Activated CD4-positive, alpha-beta T cell treated with anti-CD3 and anti-CD28 coated beads, Interleukin-2, amount 10 ng/mL, durations not matched to agents 7 days and 5 days (primary cell): ENCODE measurements at places on chromosomes 13 and 19. TPM values are rescaled to one million over a fixed set of nuclear protein-coding genes. Genes with fewer than 3 reads are reported as not detected.

DNA sequence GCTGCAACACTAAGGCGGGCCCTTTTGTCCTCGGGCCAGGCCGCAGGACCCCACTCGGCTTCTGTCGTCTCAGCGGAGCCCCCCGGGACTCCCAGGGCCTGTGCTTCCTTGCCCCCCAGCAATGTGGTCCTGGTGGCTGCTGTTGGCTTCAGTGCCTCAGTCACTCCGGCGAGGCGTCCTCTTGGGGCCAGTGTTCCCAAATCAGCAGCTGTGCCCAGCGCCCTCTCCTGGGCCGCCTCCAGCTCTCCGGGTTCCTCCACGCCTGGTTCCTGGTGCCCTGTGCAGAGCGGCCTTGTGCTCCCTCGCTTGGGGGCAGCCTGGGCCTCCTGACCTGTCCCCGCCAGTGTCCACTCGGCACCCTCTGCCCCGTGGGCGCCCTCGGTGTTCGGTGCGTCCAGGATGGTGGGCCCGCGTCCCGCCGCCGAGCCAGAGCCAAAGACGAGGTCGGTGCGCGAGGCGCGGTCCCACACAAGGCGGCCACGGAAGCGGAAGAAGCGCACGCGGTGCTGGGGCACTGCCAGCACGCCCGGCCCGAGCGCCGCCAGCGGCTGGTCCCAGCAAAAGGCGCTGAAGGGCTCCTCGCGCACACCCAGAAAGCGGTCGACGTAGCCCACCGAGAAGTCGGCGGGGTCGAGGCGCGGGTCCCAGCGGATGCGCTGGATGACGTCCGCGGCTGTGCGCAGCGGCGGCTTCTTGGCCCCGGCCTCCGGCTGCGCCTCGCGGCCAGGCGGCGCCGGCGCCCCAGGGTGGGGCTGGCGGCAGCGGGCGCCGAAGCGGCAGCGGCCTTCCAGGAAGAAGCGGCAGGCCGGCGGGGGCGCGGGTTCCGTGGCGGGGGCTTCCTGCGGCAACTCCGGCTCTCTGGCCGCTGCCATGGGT lies 685 bp downstream of the LENG9 start:
- peak overlapping the region; percentile 79 for H3K4me3 ChIP-seq
- peaks cover 40% of the 10 kb centered on the region for H3K4me1 ChIP-seq
- peaks cover 27% of the 10 kb centered on the region for H3K36me3 ChIP-seq
- H3K27ac ChIP-seq = peak overlapping the region; percentile 89

DNA sequence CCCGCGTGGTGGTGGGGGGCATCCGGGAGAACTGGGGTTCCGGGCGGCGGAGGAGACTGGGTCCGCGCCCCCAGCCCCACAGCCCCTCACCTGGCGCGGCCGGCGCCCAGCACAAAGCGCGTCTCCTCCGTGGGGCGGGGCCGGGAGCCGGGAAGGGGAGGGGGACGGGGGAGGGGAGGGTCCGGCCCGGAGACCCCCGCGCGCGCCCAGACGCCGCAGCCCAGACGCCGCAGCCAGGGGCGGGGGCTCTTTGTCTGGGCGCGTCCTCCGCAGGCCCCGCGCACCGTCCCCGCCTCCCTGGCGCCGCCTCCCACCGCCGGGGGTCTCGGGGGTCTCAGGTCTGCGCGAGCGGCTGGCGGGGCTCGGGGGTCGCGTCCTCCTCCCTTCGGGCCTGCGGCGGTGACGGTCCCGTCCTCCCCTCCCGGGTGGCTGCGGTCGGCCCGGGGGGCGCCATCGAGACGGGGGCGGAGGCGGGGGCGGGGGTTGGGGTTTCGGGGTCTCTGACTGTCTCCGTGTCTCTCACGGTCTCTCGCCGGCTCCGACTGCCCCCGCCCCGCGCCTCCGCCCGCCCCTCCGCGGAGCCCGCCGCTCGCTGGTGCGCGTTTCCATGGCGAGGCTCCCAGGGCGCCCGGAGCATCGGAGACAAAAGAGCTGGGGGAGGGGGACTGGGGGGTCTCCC lies at the start of gene PLPPR3:
Gene PLPPR3 (minus strand): TSS at position 131 of the 679 bp plus-strand sequence. CDS start 396 bp downstream, outside the sequence.
- H3K4me3 ChIP-seq = no peak within 1 kb of the TSS
- no peak within 1 kb of the TSS for H3K27ac ChIP-seq
- no peak for DNase-seq

DNA sequence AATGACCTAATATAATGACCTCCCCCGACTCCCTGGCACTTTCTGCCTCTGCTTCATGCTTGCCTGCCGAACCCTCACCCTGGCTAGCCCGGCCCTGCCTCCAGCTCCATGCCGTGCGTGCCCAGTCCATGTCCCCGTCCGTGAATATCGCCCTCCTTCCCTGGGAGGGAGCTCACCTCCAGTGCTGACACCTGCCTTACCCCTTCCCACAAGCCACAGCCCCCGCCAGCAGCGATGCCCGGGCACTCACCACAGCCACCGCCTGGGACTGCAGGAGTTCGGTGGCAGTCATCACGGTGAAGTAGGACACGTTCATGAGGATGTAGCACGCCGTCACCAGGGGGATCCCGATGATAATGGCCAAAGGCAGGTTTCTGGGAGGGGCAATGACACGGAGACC lies 10.0 kb downstream of the SLC7A9 start:
- H3K4me3 ChIP-seq = no peak overlapping the region
- DNase-seq = no peak
- H3K4me1 ChIP-seq = no peaks in the 10 kb centered on the region
- no peak overlapping the region for H3K27ac ChIP-seq

Gene TMEM238
- 20.6 TPM for total RNA-seq

GRCh38 chr13:78787190-78787589 lies 128.2 kb upstream of the OBI1 start:
- peaks cover 1% of the 10 kb centered on the region for H3K4me1 ChIP-seq
- no peak overlapping the region for H3K4me3 ChIP-seq
- H3K27ac ChIP-seq = no peak overlapping the region
- DNase-seq = no peak
- peaks cover 23% of the 10 kb centered on the region for H3K27me3 ChIP-seq

GRCh38 chr19:2634228-2634951 lies 68.1 kb downstream of the GNG7 start:
- no peak for DNase-seq
- H3K4me3 ChIP-seq = no peak overlapping the region
- H3K36me3 ChIP-seq = peaks cover 10% of the 10 kb centered on the region
- peaks cover 5% of the 10 kb centered on the region for H3K27me3 ChIP-seq
- peaks cover 33% of the 10 kb centered on the region for H3K4me1 ChIP-seq

- no peaks in the 10 kb centered on the region for H3K27me3 ChIP-seq
- no peak overlapping the region for H3K27ac ChIP-seq
- H3K4me3 ChIP-seq = no peak overlapping the region
- no peaks in the 10 kb centered on the region for H3K4me1 ChIP-seq
- H3K36me3 ChIP-seq = no peaks in the 10 kb centered on the region
- no peak for DNase-seq
Observed at GRCh38 chr13:60590800-60591747, 194.1 kb downstream of the TDRD3 start.

Gene SLC25A41
- 0.42 TPM for total RNA-seq

Gene ZNF296
- 4.1 TPM for total RNA-seq

Gene DNM2
- total RNA-seq = 270 TPM

- H3K27me3 ChIP-seq = peaks cover 10% of the 10 kb centered on the region
- no peak for DNase-seq
- no peak overlapping the region for H3K27ac ChIP-seq
- H3K4me1 ChIP-seq = no peaks in the 10 kb centered on the region
- no peak overlapping the region for H3K4me3 ChIP-seq
- H3K36me3 ChIP-seq = no peaks in the 10 kb centered on the region
Observed at GRCh38 chr13:23074075-23074828, 106.5 kb upstream of the SGCG start.

Gene LENG8
- total RNA-seq = 248 TPM

DNA sequence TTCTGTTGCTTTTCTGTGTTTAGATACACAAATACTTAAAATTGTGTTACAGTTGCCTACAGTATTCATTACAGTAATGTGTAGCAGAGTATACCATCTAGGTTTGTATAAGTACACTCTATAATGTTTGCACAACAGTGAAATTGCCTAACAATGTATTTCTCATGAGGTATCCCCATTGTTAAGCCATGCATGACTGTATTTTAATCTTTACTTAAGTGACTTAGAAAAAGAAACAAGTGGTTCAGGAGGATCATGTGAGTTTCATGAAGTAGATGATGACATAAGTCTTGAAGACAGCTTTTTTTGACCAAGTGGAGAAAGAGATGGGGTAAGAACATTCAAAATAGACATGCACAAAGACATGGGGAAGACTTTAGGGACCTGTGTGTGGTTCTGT lies 8.4 kb upstream of the KCTD4 start:
- DNase-seq = no peak
- H3K4me3 ChIP-seq = no peak overlapping the region
- H3K27me3 ChIP-seq = no peaks in the 10 kb centered on the region
- no peak overlapping the region for H3K27ac ChIP-seq
- peaks cover 24% of the 10 kb centered on the region for H3K36me3 ChIP-seq

DNA sequence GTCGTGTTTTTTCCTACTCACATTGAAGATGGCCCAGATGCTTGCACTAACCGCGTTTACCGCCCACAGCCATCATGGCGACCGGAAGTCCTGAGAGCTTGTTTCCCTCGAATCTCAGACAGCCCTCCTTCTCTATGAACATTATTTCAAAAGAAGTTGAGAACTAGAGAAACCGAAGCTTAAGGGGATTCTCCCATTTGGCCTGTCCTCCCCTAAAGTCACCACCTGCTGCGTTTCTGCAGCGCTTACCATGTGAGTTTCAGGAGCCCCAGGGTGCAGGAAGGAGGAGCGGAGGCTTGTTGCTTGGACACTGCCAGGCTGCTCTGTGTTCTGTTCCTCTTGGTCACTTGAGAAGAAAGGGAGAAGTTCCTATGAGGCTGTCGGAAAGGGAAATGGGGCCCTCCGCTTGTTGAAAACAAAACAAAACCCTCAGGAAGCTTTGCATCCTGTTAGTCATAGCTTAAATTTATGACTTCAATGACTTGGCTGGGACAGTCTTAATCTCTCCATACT lies 6.2 kb downstream of the CARD8 start:
- peaks cover 78% of the 10 kb centered on the region for H3K4me1 ChIP-seq
- H3K27me3 ChIP-seq = no peaks in the 10 kb centered on the region
- peak overlapping the region; percentile 94 for H3K4me3 ChIP-seq

DNA sequence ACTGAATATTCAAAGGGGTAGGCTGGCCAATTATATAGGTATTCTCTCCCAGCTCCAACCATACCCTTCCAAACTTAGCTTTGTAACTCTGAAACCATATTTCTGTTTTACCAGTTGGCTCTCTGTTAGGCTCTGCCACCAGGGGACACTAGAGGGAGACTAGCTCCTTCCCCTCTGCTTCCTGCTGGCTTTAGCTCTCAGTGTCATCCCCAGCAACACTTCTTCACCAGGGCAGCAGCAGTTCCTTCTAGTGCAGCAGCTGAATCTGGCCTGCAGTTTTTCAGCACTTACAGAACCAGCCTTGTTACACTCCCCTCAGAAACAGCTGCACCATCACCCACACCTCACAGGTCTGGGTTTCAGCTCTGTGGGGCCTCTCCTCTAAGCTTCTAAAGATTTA lies 51.0 kb upstream of the DOCK9 start:
- no peaks in the 10 kb centered on the region for H3K27me3 ChIP-seq
- no peak overlapping the region for H3K27ac ChIP-seq
- peaks cover 71% of the 10 kb centered on the region for H3K4me1 ChIP-seq
- peak; percentile 66 for DNase-seq

Gene ZNF677
- 8.8 TPM for total RNA-seq

Gene LAIR2
- 3.1 TPM for total RNA-seq

DNA sequence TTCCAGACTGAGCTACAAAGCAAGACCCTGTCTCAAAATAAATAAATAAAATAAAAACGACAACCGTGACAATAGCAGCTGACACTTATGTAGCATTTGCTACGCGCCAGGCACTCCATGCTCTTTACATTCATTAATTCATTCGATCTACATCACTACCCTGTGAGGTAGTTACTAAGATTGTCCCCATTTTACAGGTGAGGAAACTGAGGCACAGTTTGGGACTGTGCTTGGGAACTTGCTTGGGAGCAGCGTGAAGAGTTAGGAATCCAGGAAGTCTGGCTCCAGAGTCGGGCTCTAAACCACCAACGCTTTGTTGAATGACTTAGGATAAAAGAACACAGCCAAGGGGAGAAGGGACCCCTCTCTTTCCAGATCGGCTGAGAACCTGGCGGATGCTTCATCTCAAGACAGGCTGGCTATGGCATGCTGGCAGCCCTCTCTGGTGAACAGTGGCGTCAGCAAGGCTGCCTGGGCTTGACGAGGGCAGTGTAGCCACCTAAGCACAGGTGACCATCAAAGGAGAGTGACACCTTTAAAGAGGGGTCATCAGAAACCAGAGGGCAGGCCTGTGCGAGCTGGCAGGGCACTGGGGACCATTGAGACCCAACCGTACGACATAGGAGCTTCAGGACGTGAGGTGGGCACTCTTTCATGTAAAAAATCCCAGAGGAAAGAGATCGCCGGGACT lies 591 bp downstream of the DOHH start:
- no peak for DNase-seq
- H3K27me3 ChIP-seq = no peaks in the 10 kb centered on the region
- H3K27ac ChIP-seq = peak overlapping the region; percentile 98

- H3K27me3 ChIP-seq = no peaks in the 10 kb centered on the region
- peaks cover 1% of the 10 kb centered on the region for H3K36me3 ChIP-seq
- H3K4me3 ChIP-seq = no peak overlapping the region
- H3K4me1 ChIP-seq = peaks cover 3% of the 10 kb centered on the region
- peak; percentile 16 for DNase-seq
Observed at GRCh38 chr19:40689339-40690049, 957 bp downstream of the NUMBL start.

Gene ZNF578
- 3.0 TPM for total RNA-seq

Gene GGACT
- total RNA-seq = 9.9 TPM

DNA sequence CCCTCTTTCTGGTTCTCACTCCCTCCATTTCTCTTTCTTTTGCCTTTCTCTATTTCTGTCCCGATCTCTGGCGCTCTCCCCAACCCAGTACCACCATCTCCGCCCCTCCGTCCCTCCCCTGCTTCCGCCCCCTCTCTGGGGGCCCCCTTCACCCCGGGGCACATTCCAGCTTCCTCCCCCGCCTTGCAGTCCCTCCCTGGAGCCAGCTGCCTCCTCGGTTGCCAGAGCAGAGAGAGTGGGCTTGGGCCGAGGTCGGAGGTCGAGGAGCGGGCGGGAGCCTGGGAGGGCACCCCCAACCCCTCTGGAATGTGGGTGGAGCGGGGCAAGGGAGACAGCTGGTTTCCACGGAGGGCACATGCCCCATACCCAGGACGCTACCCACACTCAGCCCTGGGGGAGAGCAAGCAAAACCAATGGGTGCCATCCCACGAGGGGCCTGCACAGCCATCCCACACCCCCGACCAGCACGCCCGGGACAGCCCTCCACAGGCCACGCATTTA lies 6.5 kb upstream of the CIRBP start:
- H3K27ac ChIP-seq = no peak overlapping the region
- peaks cover 57% of the 10 kb centered on the region for H3K4me1 ChIP-seq
- H3K27me3 ChIP-seq = peaks cover 2% of the 10 kb centered on the region
- peak overlapping the region; percentile 30 for H3K4me3 ChIP-seq

Gene TMEM190
- total RNA-seq = not detected

Gene SIGLEC5
- total RNA-seq = not detected
